ENCODE measurements at places on chromosomes 6 and 20.

DNA sequence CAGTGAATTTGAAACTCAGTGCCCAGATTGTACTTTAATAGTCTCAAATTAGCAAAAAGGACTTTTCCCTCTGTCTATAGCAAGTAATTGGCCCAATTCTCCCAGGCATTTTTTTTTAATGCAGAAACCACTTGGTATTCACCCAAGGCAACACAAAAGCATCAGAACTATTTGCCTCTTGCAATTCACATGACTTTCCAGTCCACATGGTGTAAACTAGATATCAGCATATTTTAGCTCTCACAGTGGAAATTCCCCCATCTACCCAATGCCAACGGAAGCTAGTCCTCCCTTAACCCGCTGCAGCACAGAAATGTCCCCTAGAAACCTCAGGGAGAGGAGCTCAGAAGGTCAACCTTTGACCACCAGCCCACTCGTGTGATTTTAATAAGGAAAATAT lies 103.4 kb upstream of the CDYL start:
- DNase-seq: no peak

DNA sequence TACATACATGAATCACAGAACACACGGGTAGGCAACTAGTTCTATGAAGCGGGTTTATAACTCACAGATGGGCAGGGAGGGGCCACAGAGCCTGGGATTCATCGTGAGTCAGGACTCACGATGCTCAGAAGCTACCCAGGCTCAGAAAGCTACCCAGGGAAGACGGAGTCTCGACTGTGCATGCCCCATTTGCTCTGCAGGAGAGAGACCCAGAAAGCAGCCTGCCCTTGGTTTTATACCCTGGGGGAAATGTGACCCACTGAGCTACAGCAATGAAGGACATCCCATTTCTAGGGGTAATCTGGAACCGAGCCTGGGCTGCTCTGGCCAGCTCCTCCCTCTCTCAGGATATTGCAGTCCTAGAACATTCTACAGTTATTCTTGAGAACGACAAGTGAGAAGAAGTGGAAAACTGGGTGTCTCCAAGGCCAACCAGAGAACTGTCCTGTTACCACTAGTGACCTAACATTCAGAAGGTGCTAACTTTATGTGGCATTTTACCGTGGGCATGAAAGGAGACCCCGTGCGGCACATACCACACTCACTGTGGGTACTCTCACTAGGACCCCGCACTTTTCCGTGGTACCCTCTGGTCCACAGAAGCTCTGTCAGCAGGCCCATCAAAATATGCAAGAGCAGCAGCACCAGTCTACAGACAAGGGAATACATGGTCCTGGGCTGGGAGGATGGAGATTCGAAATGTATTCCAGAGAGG lies 201.9 kb upstream of the PMEPA1 start:
- DNase-seq: no peak

DNA sequence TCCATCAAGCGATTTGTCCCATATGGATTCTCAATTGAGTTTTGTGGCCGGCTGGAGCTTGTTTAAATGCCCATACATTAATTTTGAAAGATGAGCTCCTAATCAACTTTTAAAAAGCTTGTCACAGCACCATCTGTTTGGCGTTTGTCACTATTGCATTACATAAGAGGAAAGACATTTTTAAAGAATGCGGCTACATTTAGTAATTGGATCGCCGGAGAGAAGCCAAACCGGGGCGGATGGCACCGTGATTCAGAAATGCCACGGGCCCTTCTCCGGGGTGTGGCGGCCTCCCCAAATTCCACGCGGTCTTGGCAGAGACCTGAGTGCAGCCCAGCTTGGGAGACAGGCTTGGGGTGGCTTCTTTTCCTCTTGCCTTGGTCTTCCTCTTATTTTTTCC lies 67.7 kb upstream of the ZNFX1 start:
- no peak for DNase-seq

GRCh38 chr6:162728197-162728596 lies 423 bp downstream of the PACRG start:
- DNase-seq: no peak
